ENCODE measurements at places on chromosomes 11 and 22.

DNA sequence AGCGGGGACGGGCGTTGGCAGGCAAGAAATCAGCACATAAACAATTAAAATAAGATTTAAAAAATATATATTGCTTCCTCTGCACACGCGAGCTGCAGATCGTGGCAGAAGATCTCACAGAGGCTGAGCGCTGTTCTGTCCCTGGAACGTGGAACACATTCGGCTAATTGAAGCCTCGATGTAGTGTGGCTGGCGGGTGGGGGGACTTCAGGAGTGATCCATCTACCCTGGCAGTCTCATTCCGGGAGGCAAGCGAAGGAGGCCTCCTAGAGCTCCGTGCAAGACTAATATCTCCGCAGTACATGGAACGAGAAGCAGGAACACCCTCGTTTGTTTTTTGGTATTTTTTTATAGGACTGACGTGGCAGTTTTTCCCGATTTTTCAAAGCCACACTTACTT, 402.4 kb downstream of the MN1 start:
- no peak for DNase-seq

DNA sequence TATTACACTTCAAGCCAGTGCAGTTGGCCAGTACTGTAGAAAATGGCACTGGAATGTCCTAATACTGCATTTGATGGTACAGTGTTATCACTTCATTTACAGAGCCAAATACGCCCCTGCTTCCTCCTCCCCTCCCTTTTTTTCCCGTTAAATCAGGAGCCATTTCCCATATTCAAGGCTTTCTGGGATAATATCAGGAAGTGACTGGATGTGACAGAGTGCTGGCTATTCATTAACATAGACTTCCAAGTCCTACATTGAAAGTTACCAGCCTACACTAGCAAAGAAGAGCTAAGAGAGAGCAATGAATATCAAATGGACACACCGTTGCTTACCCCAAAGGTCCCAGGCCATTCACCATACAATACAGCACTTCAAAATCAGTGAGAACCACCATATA, 32.1 kb upstream of the ABCC8 start:
- DNase-seq = no peak

DNA sequence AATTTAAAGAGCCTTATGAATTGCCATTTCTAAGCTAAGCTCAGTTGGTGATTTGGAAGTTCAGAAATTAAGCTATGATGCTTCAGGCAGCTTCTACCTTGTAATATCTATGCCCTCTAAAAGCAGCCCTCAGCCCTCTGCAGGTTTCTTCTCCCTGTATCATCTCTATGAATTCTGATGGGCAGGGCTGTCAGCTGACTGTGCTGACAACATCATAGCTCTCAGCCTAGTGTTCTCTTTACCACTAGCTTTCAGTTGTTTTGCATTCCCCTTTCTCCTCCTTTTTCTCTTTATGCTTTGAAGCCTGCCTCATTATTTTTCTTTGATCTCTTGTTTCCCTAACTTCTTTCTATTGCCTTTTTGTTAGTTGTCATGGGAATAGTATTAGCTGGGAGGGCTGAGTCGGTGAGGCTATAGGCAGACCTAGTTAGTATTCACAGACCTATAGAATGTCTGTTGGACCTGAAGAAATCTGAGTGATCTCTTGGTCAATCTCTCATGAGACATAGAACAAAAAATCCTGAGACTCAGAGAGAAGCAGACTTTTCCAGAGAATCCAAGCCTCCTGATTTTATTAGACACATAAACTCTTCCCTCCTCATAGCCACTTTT, 535.4 kb downstream of the RAB38 start:
- no peak for DNase-seq

- DNase-seq = no peak
Measured at GRCh38 chr11:71436861-71437260, 11.3 kb downstream of the DHCR7 start.

GRCh38 chr11:75656044-75656727, 12.7 kb downstream of the MAP6 start:
- no peak for DNase-seq

DNA sequence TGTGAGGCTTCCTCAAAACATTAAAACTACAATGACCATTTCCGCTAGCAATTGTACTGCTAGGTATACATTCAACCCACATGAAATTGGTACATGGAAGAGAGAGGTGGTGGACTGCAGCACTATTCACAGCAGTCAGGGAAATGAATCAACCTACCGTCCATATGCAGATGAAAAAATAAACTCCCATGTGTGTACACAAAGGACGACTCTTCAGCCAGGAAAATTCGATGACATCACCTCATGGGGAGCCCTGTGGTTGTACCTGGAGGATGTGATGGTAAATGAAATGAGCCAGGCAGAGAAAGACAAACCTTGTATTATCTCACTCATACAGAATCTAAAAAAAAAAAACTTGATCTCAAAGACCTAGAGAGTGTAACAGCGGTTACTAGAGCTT, 23.3 kb downstream of the RFPL3 start:
- DNase-seq = no peak

DNA sequence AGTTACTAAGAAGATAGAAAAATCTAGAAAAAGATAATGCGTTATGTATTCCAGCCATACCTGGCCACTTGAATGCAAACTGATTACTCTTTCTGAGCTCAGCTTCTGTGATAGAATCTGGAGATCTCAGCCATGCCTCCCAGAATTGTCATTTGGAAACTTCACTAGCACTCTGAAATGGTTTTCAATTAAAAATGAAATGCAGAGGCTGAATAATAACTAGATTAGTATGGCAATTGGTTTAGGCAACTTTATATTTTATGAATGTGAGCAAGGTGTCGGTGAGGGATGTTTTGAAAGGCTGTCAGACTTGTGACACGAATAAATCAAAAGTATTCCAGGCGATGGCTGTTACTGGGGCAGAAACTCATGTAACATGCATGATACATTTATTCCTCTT, 128.8 kb upstream of the SORL1-AS1 start:
- DNase-seq = no peak

DNA sequence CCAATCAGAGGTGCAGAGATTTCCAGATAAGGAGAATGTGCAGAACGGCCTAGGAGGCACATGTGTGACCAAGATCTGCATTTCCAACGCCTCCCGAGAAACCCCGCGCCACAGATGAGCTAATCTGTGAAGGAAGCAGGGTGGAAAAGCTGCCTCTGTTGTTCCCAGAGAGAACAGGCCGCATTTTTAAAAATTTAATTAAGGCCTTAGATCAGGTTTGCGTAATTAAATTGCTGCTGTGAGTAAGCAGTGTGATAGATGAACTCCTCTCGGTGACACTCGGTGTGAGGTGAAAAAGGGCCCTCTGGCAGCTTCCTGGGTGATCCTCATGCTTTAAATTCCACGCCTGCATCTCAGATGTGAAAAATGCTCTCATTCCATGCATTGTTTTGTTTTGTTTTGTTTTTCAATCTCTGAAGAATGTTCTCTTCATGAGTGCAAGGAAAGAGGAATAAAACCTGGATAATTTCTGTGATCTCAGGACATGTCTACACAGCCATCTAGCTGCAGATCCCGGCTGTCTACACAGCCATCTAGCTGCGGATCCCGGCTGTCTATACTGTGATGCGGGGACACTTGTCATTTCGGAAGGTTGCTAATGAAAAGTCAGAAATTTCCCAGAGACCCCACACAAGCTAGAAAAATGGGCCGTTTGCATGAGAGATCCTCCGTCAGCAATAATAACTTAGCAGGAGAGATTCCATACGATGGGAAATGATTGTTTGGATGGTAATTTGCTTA, 1398.9 kb downstream of the BRD1 start:
- no peak for DNase-seq

GRCh38 chr11:5284637-5285036, 14.9 kb upstream of the HBE1 start:
- DNase-seq = no peak

DNA sequence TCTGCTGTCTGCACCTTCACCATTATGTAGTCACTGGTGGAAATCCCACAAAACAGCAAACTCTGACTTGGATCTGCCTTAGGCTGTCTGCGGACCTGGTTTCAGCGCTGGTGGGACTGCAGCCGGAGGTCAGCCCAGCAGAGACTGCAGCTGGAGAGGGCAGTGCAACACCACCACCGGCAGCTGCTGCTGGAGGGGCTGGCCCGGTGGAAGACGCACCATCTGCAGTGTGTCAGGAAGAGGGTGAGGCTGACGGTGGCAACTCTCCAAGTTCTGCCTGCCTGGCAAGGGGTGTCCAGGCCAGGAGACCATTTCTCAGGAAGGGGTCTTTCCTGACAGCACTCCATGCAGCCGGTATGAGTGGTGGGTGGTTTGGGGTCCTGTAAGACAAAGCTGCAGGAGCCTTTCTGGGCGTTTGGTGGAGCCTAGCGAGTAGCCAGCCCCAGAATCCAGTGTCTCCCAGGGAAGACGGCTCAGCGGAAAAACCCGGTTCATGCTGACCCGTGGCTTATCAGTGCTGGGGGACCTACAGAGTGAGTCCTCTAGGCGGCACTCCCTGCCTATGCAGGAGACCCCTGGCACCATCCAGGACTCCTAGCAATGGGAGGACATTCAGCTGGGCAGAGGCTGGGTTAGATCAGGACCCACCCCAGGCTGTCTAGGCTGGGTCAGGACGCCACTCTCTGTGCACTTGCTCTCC, 50.8 kb downstream of the PISD start:
- no peak for DNase-seq

GRCh38 chr11:43697679-43698078, 17.1 kb downstream of the HSD17B12 start:
- DNase-seq = no peak

DNA sequence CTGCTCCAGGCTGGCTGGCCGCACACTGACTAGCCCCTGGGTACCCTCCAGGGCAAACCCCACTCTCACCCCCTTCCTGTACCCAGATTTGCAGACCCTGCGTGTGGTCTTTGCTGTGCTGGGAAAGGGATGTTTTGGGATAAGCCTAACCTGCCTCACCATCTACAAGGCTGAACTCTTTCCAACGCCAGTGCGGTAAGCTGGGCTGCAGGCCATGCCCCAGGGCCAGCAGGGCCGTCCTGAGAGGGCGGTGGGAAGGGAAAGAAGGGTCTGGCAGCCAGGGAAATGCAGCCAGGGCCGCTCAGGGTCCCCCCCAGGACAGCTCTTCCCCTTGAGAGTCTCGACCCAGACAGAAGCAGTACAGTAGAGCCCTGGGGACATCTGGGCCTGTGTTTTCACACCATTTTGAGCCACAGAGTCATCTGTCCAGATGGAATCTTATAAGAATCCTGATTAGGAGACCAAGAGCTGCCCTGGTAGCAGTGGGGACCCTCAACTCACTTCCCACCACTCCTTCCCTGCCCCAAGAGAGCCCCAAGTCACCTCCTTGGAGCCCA, 22.4 kb upstream of the SLC22A12 start:
- DNase-seq = no peak

DNA sequence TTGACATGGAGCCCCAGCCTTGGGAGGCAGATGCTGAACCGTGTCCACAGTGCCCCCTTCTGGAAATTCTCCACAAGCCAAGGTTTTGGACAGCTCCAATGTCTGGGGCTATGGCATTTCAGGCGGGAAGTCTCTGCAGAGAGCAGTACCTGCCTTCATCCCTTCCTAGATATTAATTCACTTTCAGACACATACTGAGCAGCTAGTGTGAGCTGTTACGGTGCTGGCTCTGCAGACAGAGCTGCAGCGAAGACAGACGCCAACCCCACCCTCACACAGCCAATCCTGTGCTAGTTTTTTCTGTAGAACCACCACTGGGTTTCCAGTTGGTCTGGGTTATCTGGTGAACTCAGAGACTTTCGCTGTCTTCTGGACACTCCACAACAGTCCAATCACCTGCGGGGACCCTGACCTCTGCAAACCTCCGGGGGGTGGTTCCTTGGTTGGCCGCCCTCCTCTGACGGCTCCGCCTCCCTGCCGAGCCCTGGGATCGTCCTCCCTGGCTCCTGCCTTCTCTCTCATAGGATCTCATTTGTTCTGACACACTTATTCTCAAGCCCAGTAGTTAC, 9.1 kb downstream of the LMF2 start:
- DNase-seq = no peak

GRCh38 chr11:16799890-16800289, 61.4 kb downstream of the C11orf58 start:
- no peak for DNase-seq

GRCh38 chr11:28296426-28296825, 188.2 kb downstream of the METTL15 start:
- DNase-seq = no peak
